ENCODE measurements at places on chromosomes 6 and 20.

DNA sequence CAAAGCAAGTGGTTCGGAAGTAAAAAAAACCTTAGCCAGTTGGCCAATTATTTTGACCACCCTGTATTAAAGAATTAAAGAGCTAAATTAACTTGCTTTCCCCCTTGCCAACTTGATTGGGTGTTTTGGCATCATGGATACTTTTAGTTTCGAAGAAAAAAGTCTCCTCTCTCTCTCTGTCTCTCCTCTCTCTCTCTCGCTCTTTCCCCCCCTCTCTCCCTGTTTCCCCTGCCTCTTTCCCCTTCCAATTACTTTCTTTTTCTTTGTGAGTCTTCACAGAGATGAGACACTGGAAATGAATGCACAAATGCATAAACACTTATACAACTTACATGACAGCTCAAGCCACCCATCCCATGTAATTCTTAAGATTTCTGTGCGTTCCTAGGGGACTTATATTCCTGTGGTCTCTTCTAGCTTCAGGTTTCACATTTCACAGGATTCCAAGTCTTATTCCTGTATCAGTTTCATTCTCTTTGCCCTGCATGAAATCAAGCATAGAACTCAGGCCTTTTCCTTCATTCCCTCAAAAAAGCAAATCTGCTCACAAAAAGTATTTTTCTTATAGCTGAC, 32.9 kb upstream of the EYA4 start:
- DNase-seq = no peak

DNA sequence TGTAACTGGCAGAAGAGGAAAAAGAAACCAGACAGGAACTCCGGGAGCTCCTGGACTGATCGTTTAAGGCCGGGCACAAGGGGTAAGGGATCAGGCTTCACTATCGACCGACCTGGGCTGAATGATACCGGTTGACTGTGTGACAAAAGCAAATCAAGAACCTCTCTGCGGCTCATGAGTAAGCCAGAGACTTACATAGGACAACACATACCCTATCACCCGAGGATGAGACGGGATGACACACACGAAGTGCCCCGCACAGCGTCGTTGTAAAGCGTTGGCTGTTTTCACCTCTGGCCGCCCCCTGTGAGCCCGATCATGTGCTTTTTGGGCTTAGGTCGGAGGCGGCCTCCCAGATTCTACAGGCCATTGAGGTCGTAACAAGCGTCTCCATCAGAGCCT, 695 bp upstream of the TGIF2 start:
- DNase-seq = peak; percentile 28

DNA sequence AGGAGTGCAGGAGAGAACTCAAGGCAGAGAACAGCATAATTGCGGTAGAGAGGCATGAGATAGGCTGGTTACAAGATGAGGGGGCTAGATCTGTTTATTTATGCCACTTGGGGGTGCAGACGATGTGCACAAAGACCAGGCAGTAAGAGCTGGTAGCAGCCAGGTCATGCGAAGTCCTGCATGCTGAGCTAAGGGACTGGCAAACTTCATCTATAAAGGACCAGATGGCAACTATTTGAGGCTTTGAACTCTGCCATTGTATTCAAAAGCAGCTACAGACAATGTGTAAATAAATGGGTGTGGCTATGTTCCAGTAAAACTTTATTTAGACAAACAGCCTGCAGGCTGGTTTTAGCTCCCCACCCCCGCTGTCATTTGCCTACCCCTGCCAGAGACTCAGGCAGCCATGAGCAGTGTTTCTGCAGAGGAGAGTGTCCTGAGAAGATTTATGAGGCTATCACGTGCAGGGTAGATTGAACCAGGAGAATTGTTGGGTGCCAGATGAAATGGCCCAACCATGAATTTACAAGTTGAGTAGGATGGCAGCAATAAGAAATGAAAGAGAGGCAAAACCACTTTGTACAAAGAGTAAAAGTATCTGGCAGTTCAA, 253.4 kb upstream of the MOCS1 start:
- no peak for DNase-seq

GRCh38 chr6:45592991-45593390, 215.3 kb upstream of the SUPT3H start:
- no peak for DNase-seq

- DNase-seq = no peak
Measured at GRCh38 chr20:63756648-63756991, 17.0 kb downstream of the SLC2A4RG start.

DNA sequence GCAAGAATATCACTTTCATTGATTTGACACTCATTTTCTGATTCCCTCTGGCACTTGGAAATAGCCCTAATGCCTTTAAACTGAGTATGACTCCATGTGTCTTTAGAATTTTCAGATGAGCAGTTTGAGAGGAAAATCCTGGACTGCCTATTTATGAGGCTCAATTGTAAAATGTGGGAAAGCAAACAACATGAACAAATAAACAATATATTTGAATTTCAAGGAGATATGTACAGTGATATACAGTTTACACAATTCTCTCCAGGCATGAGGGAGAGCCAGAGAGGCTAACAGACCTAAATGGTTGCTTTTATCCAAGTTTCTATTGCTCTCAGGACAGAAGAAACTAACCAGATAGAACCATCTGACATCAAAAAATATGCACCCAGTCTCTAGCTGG, 748.2 kb upstream of the NRSN1 start:
- no peak for DNase-seq

DNA sequence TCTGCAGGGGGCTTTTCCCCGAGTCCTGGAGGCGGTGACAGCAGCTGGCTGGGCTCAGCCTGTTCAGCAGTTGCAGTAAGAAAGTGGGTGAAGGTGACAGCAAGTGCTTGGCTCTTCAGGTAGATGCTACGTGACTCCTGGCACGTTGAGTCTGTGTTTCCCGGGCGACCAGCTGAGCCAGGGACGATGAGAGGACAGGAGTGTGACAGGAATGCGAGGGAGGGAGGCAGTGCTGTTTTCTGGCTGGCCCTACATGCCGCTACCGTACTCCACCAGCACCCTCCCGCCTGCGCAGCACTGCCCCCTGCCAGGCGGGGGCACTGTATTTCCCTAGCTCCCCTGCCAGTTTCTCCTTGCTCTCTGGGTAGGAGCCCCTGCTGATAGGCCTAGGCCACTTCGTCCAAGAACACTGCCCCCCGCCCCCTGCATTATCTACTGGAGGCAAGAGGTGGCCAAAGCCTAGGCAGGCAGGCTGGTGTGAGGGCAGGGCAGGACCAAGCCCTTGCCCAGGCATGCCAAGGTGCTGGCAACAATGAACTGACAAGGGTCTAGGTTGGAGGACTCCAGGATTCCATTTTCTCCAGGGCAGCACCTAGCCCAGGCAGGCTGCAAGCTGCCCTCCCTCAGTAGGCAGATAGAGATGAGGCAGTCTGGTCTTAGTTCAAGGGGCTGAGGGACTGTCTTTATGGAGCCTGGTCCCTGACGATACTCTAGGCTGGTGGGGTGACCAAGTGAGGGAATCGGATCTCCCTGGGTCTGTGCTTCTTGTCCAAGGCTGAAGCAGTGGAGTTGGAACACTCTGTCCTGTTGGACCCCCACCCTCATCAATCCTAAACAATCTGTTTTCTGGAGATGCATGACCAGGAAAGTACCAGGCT, 19.2 kb downstream of the MRPS18A start:
- DNase-seq = peak; percentile 14

GRCh38 chr6:96022225-96022624, 6.5 kb downstream of the FUT9 start:
- no peak for DNase-seq

DNA sequence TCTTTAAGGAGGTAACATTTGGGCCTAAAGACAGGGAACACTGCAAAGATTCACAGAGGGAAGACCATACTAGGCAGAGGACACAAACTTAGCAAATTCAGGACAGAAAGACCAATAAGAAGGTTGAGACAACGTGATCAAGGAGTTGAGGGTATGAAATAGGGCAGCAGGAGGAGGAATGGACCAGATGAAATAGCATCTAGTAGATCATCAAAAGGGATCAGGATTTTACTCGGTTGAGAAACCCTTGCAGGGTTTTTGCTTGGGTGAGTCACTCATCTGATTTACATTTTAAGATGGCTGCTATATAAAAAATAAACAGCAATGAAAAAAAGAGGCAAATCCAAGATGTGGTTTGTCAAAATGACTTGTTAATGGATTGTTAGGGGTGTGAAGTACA, 4.7 kb downstream of the BCLAF1 start:
- DNase-seq = no peak

- no peak for DNase-seq
Measured at GRCh38 chr6:49453221-49453620, 9.8 kb downstream of the MMUT start.

GRCh38 chr6:157503018-157503747, 122.2 kb downstream of the ZDHHC14 start:
- no peak for DNase-seq

- DNase-seq = peak; percentile 28
Measured at GRCh38 chr20:440636-441035, 21.7 kb downstream of the TBC1D20 start.

DNA sequence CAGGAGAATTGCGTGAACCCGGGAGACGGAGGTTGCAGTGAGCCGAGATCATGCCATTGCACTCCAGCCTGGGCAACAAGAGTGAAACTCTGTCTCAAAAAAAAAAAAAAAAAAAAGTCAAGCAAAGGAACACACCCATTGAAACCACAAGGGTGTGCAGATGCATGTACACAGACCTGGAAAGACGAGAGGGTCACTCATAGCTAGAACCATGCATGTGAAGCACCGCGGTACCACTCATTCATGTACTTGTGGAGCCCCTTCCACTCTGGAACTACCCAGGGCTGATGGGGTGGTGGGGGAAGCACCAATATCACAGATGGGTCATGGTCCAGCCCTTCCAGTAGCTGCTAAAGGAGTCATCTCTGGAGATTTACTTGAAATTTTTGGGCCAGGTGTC, 7.4 kb upstream of the TJAP1 start:
- no peak for DNase-seq

- no peak for DNase-seq
Measured at GRCh38 chr6:38273325-38273724, 366.4 kb downstream of the BTBD9 start.

DNA sequence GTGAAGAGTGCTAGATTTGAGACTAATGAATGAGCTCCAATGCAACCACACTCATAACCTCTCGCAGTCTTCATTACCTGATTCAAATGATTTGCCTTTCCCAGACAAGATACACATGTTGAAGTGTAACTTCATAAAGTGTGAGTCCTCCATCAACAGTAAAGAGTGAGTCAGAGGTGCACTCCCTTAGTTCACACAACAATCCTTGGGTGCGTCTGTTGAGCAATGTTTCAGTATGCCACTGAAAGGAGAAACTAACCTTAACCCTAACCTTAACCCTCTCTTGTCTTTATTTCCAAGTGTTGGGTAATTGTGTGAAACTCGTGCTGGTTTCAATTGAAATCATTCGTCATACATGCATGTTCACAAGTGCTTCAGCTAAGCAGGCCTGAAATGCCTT, 21.0 kb upstream of the RIN2 start:
- DNase-seq = peak; percentile 32

GRCh38 chr6:125812394-125813292, 21.9 kb downstream of the NCOA7 start:
- peak; percentile 93 for DNase-seq

GRCh38 chr6:70843328-70843918, 113.4 kb downstream of the B3GAT2 start:
- no peak for DNase-seq

- peak; percentile 99 for DNase-seq
Measured at GRCh38 chr20:35305682-35306556, 13.7 kb upstream of the FAM83C start.

Measured in brain microvascular endothelial cell (primary cell).